ENCODE measurements at places on chromosomes 11 and 22.
A peak's percentile ranks its signal among the peaks of the same experiment; 100 is the strongest.

- DNase-seq = no peak
Measured at GRCh38 chr11:104876861-104877431, 21.3 kb downstream of the CASP12 start.

GRCh38 chr11:132346558-132347148, 976.2 kb downstream of the NTM start:
- DNase-seq = no peak

GRCh38 chr11:46381048-46381818, at the start of gene MDK:
Gene MDK, plus strand, starts transcription at chr11:46381669. Its CDS starts 389 bp downstream, at chr11:46382058.
- no peak for DNase-seq

DNA sequence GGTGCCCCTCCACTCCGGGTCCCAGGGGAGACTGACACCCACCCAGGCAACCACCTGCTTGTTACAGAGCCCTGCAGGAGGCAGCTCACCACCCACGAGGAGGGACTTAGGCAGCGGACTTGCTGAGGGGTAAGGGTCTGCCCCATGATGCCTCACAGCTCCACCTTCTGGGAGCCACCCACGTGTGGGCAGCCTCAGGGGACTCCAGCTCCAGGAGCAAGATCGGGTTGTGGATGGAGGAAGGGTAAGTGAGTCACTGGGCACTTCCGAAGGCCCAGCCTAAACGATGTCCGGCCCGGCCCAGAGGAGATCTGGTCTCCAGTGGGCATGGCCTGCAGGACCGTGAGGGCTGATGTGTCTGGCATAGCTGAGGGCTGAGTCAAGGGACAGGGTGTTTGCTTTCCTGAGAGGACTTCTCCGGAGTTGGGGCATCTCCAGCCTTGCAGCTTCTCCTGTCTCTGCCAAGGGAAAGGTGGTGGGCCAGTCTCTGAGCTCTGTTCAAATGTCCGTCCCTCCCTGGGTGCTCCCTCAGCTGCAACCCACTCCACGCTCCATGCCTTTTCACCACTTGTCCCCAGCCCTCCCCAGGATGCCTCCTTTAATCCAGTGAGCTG, 32.3 kb upstream of the P2RY2 start:
- DNase-seq = no peak

GRCh38 chr11:69682681-69683326, 7.7 kb upstream of the LTO1 start:
- no peak for DNase-seq

GRCh38 chr11:72693271-72693968, 19.2 kb upstream of the PDE2A start:
- DNase-seq = no peak

DNA sequence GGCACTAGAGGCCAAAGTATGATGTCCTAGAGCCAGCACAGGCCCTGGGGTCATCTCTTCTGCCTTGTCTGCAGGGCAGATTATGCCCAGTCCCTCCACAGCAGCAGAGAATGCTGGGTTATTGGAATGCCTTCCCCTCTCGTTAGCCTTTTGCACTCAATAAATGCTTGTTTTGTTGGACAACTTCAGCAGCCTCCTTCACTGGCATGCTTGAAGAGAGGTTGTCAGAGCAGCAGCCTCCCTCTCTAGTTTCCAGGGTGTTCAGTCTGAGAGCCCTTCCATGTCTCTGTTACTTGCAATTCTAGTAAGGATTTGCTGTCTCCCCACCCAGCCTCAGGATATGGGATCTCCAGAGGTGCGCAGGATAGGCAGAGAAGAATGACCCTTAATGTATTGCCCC, 82.9 kb downstream of the PKNOX2 start:
- DNase-seq = no peak

- no peak for DNase-seq
Measured at GRCh38 chr11:67022961-67023956, at the start of gene SYT12. Gene SYT12, plus strand, starts transcription at chr11:67023134. Its CDS starts 7,011 bp downstream, at chr11:67030145.

DNA sequence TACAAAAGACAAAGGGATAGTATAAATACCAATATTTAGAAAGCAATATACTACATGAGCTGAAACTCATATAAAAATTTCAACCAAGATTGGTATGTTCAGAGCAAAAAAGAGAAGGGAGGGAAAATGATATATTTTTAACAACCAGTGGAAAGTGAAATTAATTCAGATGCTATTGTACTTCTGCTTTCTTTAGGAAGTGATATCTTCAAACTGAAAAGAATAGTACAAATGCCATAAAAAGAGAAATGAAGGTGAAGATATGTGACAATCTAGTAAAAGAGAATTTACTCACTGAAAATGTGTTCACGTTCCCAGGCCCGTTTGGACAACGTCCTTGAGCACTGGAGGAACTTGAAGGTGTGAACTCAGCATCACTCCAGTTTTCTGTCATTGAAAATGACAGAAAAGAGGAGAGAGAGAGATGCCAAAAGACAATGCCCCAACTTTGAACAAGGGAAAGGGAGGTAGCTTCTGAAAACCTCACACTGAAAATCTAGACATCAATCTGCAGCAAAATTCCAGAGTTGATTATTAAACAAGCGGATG, 47.5 kb downstream of the SC5D start:
- no peak for DNase-seq

- DNase-seq = no peak
Measured at GRCh38 chr11:5818245-5818886, 9.6 kb downstream of the OR52N2 start.

- no peak for DNase-seq
Measured at GRCh38 chr22:35995348-35995747, 33.3 kb downstream of the RBFOX2 start.

DNA sequence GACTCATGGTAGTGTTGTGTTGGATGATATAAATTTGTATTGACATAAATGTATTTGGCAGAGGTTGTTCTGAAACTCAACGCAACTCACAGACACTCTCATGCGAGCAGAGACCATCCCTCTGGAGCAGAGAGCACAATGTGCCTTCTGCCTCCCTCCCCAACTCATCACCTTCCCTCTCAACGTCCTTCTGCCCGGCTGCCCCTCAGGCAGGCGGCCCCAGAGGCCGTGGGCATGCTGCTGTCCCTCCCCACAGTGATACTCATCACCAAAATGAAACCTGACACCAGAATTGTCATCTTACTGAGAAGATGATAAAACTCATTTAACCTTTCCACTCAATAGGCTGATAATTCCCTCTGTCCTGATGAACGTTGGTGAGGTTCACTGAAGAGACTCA, 260.6 kb downstream of the ETS1 start:
- no peak for DNase-seq

DNA sequence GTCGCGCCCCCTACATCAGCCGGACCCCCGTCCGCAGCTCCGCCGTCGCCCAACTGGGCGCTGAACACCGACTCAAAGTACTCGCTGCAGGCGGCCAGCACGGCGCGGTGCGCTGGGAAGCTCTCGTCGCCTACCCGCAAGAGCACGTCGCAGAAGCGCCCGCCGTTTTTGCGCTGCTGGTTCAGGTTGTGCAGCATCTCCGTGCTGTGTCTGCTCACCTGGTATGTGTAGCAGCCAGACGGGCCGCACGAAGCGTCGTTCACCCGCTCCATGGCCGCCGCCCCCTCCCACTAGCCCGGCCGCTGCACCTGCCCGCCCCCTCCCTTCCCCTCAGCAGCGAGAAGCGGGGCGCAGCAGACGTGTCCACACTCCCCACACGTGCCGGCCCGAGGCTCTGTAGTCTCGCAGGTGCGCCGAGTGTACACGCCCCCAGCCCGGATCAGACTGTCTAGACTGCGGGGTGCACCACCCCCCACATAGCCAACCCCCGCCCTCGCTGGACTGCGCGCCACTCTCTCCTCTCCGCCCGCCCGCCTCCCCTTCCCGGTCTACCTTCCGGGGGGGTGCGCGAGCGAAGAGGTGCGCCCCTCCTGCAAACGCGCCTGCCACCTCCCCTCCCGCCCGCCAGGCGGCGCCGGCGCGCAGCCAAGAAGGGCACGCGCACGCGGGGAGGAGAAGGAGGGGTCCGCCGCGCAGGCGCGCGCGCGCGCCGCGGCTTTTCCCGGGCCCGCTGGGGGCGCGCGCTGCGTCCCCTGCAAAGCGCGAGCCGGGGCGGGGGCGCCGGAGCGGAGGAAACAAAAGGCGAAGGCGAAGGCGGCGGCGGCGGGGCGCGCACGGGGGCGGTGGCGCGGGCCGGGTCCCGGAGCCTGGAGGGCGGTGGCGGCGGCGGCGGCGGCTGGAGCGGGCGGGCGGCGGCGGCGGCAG, 553 bp downstream of the PATZ1 start:
- peak; percentile 65 for DNase-seq

- DNase-seq = no peak
Measured at GRCh38 chr11:129277198-129277843, 85.2 kb upstream of the ARHGAP32 start.

GRCh38 chr11:82507288-82507687, 226.4 kb downstream of the FAM181B start:
- no peak for DNase-seq

- DNase-seq = no peak
Measured at GRCh38 chr22:37186228-37186996, 1.6 kb downstream of the C1QTNF6 start.

DNA sequence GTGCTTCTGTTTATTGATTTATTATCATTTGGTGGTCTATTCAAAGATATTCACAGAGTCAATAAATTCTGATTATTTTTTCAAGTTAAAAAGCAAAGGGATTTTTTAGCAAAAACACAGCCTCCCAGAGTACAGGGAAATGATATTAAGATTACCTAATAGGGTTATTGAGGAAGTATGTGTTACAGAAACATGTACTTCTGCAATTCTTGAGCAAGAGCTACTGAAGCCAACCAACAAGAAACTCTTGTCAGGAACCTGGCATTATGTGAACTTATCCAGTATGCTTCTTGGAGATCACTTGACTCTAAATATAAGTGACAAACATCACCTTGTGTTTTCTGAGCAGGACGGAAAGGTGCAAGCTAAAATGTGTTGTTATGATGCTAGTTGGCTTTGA, 42.0 kb upstream of the CARD18 start:
- no peak for DNase-seq

DNA sequence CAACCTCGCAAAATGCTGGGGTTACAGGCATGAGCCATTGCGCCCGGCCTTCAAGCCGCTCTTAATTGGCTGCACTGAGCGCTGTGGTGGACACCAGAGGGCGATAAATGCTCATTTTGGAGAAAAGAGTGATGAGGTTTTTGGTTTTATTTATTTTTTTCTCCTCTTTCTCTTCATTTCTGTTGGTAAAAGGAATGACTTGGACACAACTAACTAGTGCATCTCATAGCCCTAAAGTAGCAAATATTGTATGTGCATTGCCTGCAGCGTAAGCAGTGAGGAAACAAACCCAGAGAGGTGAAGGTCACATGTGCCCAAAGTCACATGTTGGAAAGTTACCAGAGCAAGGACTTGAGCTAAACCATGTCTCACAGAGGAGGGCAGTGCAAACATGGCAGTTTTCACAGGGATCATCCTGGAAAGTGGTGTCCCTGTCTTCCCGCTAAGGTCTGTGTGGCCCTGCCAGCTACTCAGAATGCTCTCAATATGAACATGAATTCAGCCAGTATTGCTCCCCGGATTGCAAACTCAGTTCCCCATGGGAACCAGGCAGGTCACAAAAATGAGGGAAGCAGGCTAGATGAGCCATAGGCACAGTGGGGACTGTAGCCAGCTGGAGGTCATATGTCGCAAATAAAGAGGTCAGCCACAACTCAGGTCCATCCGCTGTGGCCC, 8.6 kb upstream of the CD82 start:
- DNase-seq = no peak
